Upper lobe of left lung (tissue), 6 donors: ENCODE measurements at places on chromosomes 12 and 14. TPM values are rescaled to one million over a fixed set of nuclear protein-coding genes. Genes with fewer than 3 reads are reported as not detected.

- H3K36me3 ChIP-seq, result no peaks in the 10 kb centered on the region
- no peaks in the 10 kb centered on the region for H3K4me1 ChIP-seq
- H3K27ac ChIP-seq, result no peak overlapping the region
- no peak for DNase-seq
- H3K4me3 ChIP-seq, result no peak overlapping the region
- no peaks in the 10 kb centered on the region for H3K27me3 ChIP-seq
Measured at GRCh38 chr12:124224535-124225110, 70.3 kb upstream of the RFLNA start.

DNA sequence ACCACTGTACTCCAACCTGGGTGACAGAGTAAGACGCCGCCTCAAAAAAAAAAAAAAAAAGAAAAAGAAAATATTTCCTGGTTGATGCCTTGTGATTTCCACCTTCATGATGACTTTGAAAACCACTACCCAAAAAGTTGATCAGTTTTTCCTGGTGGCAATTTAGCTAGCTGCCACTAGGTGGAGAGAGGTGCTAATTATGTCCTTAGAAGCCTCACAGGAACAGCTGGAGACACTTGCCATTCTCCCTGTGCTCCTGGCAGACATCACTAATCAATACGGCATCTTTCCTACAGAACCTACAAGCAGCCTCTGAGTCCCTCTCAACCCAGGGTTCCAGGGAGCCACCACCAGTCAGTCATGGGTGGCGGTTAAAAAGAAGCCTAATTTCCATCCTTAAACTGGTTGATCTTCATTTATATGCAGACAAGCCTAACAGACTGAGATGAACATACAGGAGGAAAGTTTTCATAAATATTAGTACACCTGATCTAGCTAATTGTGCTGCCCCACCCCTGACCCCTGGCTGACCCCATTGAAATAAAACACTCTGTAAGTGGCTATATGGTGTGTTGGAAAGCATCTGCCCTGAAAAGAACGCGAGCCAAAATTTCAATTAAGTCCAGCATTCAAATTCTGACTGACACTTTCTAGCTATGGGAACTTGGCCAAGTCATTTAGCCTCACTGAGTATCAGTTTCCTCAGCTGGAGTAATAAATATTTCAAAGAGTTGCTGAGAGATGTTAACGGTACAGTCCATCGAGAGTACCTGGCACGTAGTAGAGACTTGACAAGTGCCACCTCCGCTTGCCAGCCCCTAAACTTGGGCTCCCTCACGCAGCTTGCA lies 6.2 kb upstream of the OAS1 start:
- H3K4me1 ChIP-seq, result peaks cover 6% of the 10 kb centered on the region
- H3K27me3 ChIP-seq, result no peaks in the 10 kb centered on the region

DNA sequence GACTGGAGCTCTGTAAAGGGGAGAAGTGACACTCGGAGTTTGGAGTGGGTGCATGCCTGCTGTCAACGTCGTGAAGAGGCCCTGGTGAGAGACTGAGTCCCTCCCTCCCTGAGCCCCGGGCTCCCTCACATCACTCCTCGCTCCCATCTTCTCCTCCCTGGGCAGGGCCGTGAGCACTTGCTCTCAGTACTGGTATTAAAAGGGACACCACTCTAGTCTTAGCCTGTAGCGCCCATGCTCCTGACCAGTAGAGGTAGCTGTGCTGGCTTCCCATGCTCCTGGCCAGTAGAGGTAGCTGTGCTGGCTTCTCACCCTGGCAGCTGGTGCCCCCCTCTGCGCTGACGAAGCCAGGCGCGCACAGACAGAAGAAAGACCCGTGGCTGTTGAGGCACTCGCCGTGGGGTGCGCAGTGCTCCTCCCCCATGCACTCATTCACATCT lies 14.7 kb downstream of the ISCA2 start:
- H3K4me3 ChIP-seq, result no peak overlapping the region
- no peaks in the 10 kb centered on the region for H3K4me1 ChIP-seq
- no peaks in the 10 kb centered on the region for H3K27me3 ChIP-seq
- peak; percentile 59 for DNase-seq

KIAA0586 gene
- total RNA-seq, result 9.2 TPM

- H3K27ac ChIP-seq, result peak overlapping the region; percentile 82
- H3K4me3 ChIP-seq, result peak overlapping the region; percentile 50
- H3K36me3 ChIP-seq, result no peaks in the 10 kb centered on the region
- peaks cover 9% of the 10 kb centered on the region for H3K27me3 ChIP-seq
- no peak for DNase-seq
Measured at GRCh38 chr14:52069307-52070050, 620 bp upstream of the NID2 start.

YBX3 gene
- 290 TPM for total RNA-seq

GRCh38 chr12:40103043-40103442 lies 2.8 kb downstream of the SLC2A13 start:
- H3K36me3 ChIP-seq, result no peaks in the 10 kb centered on the region
- no peak overlapping the region for H3K4me3 ChIP-seq
- H3K4me1 ChIP-seq, result peaks cover 26% of the 10 kb centered on the region
- H3K27ac ChIP-seq, result no peak overlapping the region
- no peak for DNase-seq
- H3K27me3 ChIP-seq, result no peaks in the 10 kb centered on the region

GRCh38 chr12:109466305-109466704 lies 10.8 kb downstream of the KCTD10 start:
- no peak for DNase-seq
- H3K36me3 ChIP-seq, result peaks cover 13% of the 10 kb centered on the region
- no peak overlapping the region for H3K4me3 ChIP-seq

GRCh38 chr14:102464846-102465341 lies 44.7 kb downstream of the ANKRD9 start:
- no peak overlapping the region for H3K4me3 ChIP-seq
- H3K27me3 ChIP-seq, result no peaks in the 10 kb centered on the region
- no peak overlapping the region for H3K27ac ChIP-seq
- no peaks in the 10 kb centered on the region for H3K4me1 ChIP-seq
- no peak for DNase-seq
- H3K36me3 ChIP-seq, result peaks cover 40% of the 10 kb centered on the region

HPD gene
- 1.1 TPM for total RNA-seq

- H3K27me3 ChIP-seq, result no peaks in the 10 kb centered on the region
- no peaks in the 10 kb centered on the region for H3K4me1 ChIP-seq
- no peak overlapping the region for H3K27ac ChIP-seq
Measured at GRCh38 chr12:68490476-68490875, 120.2 kb upstream of the RAP1B start.

DNA sequence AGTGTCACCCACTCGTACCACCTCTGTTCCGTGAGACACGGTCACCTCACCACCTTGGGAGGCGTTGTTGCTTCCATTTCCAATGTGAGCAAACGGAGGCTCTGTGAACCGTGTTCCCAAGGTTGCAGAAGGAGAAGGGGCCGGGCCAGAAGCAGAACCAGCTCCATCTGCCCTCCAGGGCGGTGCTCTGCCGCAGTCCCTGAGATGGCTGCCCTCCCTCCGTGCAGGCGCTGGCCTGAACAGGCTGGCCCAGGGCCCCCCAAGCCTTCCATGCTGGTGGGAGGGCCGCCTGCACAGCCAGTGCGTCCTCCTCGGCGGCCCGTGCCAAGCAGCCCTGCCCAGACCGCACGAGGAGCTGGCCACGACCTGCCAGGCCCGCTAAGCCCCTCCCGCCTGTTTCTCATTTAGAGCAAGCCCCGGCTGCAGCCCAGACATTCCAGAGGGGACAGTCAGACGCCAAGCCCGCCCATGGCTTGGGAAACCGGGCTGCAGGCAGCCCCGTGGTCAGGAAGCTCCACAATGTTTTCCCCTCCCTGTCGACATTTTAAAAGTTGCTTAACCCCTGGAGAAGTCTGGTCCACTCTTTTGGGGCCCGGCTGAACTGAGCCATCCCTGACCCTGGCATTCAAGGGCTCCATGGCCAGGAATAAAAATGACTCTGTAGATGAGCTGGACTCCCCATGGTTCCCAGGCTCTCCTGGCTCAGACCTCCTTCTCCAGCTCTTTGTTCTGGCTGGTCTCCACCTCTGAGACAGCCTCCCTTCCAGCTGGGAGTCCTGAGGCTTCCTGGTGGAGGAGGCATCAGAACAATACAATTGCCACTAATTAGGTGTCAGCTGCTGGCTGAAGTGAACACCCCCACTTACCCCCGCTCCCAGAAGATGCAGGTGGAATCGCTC lies 236.0 kb downstream of the BCL11B start:
- no peak overlapping the region for H3K4me3 ChIP-seq
- DNase-seq, result peak; percentile 90

ARID2 gene
- 30.1 TPM for total RNA-seq

DNA sequence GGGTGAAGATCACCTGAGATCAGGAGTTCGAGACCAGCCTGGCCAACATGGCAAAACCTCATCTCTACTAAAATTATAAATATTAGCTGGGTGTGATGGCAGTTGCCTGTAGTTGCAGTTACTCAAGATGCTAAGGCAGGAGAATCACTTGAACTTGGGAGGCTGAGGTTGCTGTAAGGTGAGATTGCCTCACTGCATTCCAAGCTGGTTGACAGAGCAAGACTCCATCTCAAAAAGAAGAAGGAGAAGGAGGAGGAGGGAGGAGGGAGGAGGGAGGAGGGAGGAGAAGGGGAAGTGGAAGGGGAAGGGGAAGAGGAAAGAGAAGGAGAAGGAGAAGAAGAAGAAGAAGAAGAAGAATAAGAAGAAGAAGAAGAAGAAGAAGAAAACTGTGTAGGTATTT lies 17.0 kb downstream of the RNASE10 start:
- H3K4me1 ChIP-seq, result no peaks in the 10 kb centered on the region
- H3K36me3 ChIP-seq, result no peaks in the 10 kb centered on the region
- no peak overlapping the region for H3K4me3 ChIP-seq

- H3K27me3 ChIP-seq, result no peaks in the 10 kb centered on the region
- H3K36me3 ChIP-seq, result no peaks in the 10 kb centered on the region
- H3K4me1 ChIP-seq, result no peaks in the 10 kb centered on the region
- DNase-seq, result no peak
- no peak overlapping the region for H3K27ac ChIP-seq
- no peak overlapping the region for H3K4me3 ChIP-seq
Measured at GRCh38 chr12:56954057-56954957, 3.1 kb downstream of the RDH16 start.

- H3K4me3 ChIP-seq, result no peak overlapping the region
- H3K27ac ChIP-seq, result no peak overlapping the region
- no peaks in the 10 kb centered on the region for H3K27me3 ChIP-seq
- no peak for DNase-seq
- no peaks in the 10 kb centered on the region for H3K4me1 ChIP-seq
Measured at GRCh38 chr12:63294327-63294632, 143.3 kb upstream of the AVPR1A start.
